ENCODE measurements at places on chromosomes 11 and 22.

DNA sequence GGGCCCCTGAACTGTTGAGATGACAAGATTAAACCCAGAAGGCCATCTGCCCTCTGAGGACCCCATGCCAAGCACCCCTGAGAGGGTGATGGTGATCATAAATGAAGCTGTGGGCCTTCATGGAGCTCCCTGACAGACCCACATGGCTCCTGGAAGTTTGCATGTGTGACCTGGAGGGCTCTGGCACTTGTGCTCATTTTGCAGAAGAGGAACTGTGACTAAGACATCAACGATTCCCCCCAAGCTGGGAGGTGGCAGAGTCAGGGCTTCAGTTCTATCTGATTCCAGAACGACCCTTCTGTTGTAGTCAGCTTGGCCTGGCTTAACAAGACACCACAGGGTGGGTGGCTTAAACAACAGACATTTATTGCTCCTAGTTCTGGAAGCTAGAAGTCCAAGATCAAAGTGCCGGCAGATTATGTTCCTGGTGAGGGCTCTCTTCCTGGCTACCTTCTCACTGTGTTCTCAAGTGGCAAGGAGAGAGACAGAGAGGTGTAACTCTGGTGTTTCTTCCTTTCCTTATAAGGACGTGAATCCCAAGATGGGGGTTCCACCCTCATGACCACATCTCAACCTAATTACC lies 46.4 kb upstream of the CD82 start:
- peak; percentile 18 for DNase-seq

GRCh38 chr11:11288972-11289616 lies 64.0 kb downstream of the CSNK2A3 start:
- DNase-seq = no peak

GRCh38 chr11:3623121-3623520 lies 18.7 kb downstream of the ART5 start:
- DNase-seq = peak; percentile 24

DNA sequence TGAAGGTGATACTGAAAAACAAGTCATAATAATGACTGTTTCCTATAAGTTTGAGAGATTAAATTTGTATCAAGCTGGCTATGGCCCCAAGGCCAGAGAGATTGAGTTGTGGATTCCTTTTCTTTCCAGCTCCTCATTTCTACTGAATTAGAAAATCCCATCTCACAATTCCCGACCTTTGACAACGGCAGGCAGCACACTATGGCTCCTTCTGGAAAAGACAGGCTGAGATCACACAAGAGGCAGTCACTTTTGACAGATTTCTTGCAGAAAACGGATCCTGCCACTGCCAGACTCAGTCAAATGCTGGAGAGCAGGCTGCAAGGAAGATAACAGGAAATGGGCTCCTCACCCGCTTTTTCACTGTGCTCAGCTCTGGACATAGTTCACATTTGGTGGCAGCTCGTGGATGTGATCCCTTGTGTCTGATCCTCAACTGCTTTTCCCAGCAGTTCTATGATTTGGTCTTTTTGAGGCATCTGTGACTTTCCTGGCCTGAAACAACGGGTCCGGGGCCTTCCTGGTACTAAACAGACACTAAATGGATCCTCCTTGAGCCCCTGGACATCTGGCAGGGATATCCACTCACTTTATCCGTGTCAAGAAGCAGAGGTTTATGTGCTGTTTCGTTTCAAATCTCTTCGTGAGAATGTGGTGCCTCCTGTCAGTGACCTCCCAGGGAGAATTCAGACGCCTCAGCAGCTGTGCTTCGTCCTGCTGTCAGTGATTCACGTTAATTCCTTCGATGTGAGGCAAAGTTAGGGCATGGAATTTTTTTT lies 26.1 kb upstream of the RTL6 start:
- DNase-seq = no peak

- DNase-seq = no peak
Measured at GRCh38 chr11:59810911-59811259, 307 bp upstream of the MRPL16 start.

GRCh38 chr11:46437122-46437689 lies 45.6 kb upstream of the CHRM4 start:
- DNase-seq = no peak

GRCh38 chr11:57751176-57751575 lies 443 bp downstream of the BTBD18 start:
- DNase-seq = no peak

DNA sequence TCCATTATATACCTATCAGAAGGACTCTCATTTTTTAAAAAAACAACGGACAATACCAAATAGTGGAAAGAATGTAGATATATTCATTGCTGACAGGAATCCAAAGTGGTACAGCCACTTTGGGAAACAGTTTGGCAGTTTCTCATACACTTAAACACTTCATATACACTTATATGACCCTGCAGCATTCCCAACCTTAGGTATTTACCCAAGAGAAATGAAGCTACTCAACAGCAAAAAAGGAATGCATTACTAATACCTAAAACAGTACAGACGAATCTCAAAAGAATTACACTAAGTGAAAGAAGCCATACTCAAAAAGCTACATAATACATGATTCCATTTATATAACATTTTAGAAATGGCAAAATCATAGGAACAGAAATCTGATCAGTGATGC lies 51.5 kb downstream of the RBFOX2 start:
- no peak for DNase-seq

- no peak for DNase-seq
Measured at GRCh38 chr22:24329453-24329852, 58.8 kb downstream of the SPECC1L start.

Measured in NB4 (cell line).